ENCODE measurements at places on chromosomes 2 and 18. TPM values are rescaled to one million over a fixed set of nuclear protein-coding genes. Genes with fewer than 3 reads are reported as not detected.

The STPG4 gene
- not detected for polyA plus RNA-seq

GRCh38 chr18:58992301-58993231 lies 127.9 kb downstream of the ZNF532 start:
- DNase-seq, result no peak

The UGT1A10 gene
- not detected for polyA plus RNA-seq

- DNase-seq, result no peak
Measured at GRCh38 chr2:240298803-240299709, 136.4 kb upstream of the GPC1 start.

DNA sequence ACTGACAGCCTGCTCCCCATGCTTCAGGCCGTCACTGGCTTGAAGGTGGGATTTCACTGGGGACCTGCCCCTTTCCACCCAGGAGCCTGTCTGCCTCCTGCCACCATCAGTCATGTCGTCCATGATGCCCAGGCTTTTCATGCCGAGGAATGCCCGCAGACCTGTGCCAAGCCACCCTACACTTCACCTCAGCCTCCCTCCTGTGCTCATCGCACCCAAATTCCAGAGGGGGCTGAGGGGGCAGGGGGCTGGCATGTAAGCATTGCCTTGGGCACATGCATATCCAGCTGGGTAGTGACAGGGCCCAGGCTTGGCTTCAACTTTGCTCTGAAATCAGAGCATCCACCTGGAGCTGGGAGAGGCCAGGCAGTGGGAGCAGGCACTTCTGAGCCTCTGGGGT lies 20.9 kb upstream of the RPRM start:
- DNase-seq, result no peak

DNA sequence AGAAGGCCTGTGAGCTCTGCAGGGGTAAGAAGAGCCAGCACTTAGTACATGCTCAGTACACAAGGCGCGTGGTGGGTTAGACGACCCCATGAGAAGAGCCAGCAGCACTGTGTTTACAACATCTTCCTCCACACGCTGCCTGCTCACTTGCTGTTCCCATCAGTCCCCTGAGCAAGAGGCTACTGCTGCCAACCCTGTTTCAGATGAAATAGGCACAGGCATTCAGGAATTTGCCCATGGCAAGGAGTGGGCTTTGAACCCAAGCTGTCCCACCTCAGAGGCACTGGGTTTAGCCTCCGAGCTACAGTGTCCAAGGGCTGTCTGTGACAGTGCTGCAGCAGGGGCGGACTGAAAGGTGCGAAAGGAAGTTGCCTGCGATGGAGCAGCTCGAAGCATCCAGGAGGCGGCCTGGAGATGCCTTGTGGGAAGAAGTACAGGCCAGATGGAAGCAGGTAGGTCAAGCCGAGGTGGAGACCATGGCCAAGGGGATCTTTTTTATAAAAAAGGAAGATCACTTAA lies 121.5 kb upstream of the PXDN start:
- no peak for DNase-seq

Measured in right renal cortex interstitium (tissue), 3 donors.